ENCODE measurements at places on chromosomes 13 and 19.

DNA sequence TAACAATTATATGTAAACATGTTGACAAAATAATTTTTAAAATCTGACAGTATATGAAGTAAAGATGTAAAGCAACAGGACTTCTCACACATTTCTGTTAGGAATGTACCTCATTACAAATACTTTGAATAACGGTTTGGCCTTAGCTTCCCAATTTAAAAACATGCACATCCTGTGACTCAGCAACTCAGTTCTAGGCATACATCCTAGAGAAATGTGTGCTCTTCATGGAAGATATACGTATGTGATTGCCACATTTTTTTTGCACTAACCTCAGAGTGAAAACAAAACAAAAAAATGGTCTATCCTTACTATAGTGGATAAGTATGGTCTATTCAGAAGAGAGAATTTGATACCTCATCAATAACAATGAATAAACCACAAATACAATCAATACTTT lies 314.6 kb downstream of the LIG4 start:
- H3K4me1 ChIP-seq: no peaks in the 10 kb centered on the region
- H3K36me3 ChIP-seq: no peaks in the 10 kb centered on the region
- no peak overlapping the region for H3K27ac ChIP-seq

DNA sequence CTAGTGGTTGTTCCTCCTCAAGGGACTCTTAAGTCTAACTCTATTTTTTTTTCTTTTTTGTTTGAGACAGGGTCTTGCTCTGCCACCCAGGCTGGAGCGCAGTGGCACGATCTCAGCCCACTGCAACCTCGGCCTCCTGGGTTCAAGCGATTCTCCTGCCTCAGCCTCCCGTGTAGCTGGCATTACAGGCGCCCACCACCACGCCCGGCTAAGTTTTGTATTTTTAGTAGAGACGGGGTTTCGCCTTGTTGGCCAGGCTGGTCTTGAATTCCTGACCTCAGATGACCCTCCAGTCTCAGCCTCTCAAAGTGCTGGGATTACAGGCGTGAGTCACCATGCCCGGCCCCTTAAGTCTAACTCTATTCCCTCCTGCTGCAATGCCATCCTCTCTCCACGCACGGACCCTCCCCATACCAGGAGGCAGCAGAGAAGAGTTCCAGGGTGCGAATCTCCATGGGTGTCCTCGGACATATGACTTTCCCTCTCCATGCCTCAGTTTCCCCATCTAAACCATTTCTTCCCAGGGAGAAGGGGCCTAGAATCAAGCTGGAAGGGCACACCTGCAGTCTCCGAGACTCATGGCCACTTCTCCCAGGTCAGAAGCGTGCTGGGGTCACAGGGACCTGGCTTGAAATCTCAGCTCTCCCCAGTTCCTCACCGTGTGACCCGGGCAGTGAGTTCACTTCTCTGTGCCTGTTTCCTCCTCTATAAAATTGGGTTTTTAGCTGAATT lies 6.0 kb upstream of the BCL3 start:
- H3K4me3 ChIP-seq: no peak overlapping the region
- no peak overlapping the region for H3K27ac ChIP-seq
- no peaks in the 10 kb centered on the region for H3K36me3 ChIP-seq
- no peak for DNase-seq
- peaks cover 27% of the 10 kb centered on the region for H3K27me3 ChIP-seq

DNA sequence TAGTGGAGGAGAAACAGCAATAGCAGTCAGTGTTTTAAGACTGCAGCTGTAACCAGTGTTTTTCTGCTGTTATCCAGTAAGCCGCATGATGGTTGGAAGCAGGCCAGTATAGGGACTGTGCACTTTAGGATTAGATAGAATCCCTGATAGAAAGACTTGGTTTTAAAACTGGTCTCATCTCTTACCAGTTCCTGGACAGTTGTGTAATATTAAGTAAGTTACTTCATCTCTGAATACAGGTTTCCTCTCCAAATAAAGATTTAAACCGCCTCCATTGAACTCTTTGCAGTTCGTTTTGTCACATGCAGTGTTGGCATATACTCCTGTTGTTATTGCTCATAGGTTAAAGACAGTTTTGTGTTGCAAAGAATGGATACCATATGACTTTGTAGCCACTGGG lies 25.6 kb downstream of the URI1 start:
- H3K27me3 ChIP-seq: no peaks in the 10 kb centered on the region
- no peaks in the 10 kb centered on the region for H3K36me3 ChIP-seq
- H3K4me1 ChIP-seq: peaks cover 27% of the 10 kb centered on the region
- no peak for DNase-seq
- H3K4me3 ChIP-seq: no peak overlapping the region

DNA sequence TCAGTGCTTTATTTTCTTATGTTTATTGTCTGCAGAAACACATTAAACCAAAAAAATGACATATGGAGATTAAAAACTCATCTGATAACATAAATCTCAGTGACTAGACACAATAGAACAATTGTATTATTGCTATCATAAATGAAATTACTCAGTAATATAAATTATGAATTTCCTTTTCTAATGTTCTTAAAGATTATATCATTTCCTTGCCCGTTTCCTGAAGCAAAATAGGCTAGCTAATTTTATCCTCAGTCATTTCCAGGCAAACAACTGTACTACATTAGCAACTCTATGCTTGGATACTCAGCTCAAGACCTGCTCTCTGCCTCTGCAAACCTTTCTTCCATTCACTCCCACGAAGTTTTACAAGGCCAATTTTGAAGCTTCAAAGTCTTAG lies 61.2 kb downstream of the RFC3 start:
- DNase-seq: no peak
- no peaks in the 10 kb centered on the region for H3K4me1 ChIP-seq
- H3K36me3 ChIP-seq: no peaks in the 10 kb centered on the region
- no peaks in the 10 kb centered on the region for H3K27me3 ChIP-seq
- no peak overlapping the region for H3K27ac ChIP-seq
- H3K4me3 ChIP-seq: no peak overlapping the region

- no peak overlapping the region for H3K27ac ChIP-seq
- DNase-seq: no peak
- H3K27me3 ChIP-seq: no peaks in the 10 kb centered on the region
- H3K36me3 ChIP-seq: no peaks in the 10 kb centered on the region
These were observed 279.0 kb downstream of the NHLRC3 start for GRCh38 chr13:39317291-39317690.

DNA sequence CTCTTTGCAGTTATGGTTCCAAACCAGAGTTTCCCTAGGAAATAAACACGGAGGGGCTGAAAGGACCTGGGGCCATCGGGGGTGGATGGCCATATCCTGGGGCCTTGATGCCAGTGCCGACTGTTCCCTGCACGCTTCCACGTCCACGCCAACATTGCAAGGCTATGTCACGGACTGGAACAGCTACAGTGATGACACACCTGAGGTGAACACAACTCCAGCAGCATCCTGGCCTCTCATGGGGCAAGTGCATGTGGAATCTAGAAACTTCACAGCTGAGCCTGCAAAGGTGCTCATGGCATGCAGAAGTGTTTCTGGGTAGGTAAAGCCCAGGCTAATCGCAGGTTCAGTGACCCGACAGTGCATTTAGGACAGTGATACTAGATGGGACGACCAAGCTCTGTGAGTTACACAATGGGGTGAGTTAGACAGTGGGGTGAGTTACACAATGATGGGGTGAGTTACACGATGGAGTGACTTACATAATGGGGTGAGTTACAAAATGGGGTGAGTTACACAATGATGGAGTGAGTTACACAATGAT lies 52.0 kb upstream of the GAS6 start:
- no peak for DNase-seq
- no peaks in the 10 kb centered on the region for H3K27me3 ChIP-seq
- H3K27ac ChIP-seq: no peak overlapping the region
- H3K4me3 ChIP-seq: no peak overlapping the region

DNA sequence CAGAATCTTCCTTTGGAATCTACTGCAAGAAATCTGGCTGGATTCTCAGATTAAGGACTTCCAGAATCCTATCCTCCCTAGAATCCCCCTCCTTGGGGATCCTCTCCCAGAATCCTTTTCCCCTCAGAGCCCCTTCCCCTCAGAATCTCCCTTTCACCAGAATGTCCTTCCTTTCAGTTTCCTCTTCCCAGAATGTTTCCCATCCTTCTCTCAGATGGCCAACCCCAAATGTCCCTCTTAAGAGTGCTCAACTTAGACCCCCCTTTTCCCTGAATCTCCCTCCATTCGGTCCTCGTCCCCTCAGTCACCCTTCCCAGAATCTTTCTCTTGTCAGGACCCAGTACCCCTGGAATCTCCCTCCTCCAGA lies 584 bp upstream of the RPS16 start:
- H3K4me3 ChIP-seq: peak overlapping the region; percentile 100
- peaks cover 18% of the 10 kb centered on the region for H3K4me1 ChIP-seq
- no peaks in the 10 kb centered on the region for H3K27me3 ChIP-seq
- peaks cover 34% of the 10 kb centered on the region for H3K36me3 ChIP-seq
- H3K27ac ChIP-seq: peak overlapping the region; percentile 98

DNA sequence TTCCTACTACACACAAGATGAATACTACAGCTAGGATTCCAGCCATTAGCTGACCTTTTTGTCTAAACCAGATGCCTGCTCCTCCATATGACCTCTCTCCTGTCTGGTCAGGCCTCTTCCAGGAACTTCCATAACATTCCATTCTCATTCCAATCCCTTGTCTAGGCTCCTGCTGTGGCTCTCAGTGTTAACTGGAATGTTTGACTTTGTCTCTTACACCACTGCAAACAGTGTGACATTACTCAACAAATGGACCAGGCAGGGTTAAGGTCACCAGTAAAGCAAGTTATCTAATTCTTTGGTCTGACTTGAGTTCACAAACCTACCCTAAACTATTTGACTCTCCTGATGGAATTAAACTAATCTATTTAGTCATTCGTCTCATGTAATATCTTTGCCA lies 2.1 kb upstream of the GPC6 start:
- peak overlapping the region; percentile 2 for H3K4me3 ChIP-seq
- peak; percentile 95 for DNase-seq
- no peaks in the 10 kb centered on the region for H3K36me3 ChIP-seq
- peak overlapping the region; percentile 56 for H3K27ac ChIP-seq
- 0 out of 2 replicates have a peak, but pooled peaks cover under 1% of the 10 kb centered on the region for H3K27me3 ChIP-seq
- peaks cover 28% of the 10 kb centered on the region for H3K4me1 ChIP-seq

- no peaks in the 10 kb centered on the region for H3K27me3 ChIP-seq
- peaks cover 30% of the 10 kb centered on the region for H3K4me1 ChIP-seq
- no peak for DNase-seq
- H3K4me3 ChIP-seq: no peak overlapping the region
These were observed 36.4 kb upstream of the NANOS3 start for GRCh38 chr19:13840305-13841085.

- H3K27me3 ChIP-seq: no peaks in the 10 kb centered on the region
- H3K4me1 ChIP-seq: peaks cover 8% of the 10 kb centered on the region
- H3K4me3 ChIP-seq: no peak overlapping the region
- no peaks in the 10 kb centered on the region for H3K36me3 ChIP-seq
These were observed 78.6 kb upstream of the TM9SF2 start for GRCh38 chr13:99422586-99423220.

DNA sequence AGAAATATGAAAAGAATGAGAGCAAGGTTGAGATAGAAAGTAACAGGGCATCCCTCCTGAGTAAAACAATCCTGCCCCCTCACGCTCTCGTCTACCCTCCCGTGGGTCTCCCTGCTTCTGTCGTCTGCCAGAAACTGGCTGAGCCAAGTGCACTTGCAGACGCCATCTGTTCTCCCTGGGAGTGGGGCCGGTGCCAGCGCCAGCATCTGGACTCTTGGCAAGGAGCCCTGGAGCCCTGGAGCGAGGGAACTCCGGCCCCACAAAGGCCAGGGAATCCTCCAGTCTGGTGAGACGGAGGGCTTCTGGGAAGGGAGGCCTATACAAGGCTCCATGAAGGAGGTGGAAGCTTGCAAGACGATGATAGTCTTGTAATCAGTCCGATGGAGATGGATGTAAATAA lies 2.3 kb upstream of the TMEM91 start:
- DNase-seq: no peak
- no peaks in the 10 kb centered on the region for H3K36me3 ChIP-seq
- H3K4me3 ChIP-seq: no peak overlapping the region

- no peak for DNase-seq
- peaks cover 7% of the 10 kb centered on the region for H3K27me3 ChIP-seq
- H3K27ac ChIP-seq: 0 out of 2 replicates have a peak overlapping the region, but pooled peaks have one; percentile 90
- no peaks in the 10 kb centered on the region for H3K36me3 ChIP-seq
- peak overlapping the region; percentile 96 for H3K4me3 ChIP-seq
These were observed 4.3 kb downstream of the HRC start for GRCh38 chr19:49150944-49151243.

DNA sequence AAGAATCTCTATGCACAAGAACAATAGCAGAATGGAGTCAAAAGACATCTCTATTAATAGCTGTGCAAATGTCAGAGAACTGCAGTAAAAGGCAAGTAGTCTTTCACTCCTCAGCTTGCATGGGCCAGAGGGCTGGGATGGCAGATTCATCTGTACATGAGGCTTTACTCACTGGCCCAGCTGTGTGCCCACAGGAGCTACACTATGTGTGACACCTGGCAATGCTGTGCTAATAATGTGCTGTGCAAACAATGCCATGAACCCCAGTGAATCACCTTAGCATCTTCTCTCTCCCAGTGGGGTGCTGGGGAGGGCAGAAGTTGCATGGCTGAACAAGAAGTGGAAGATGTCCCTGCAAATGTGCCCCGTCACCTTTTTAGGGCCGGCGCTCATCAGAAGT lies 73.1 kb downstream of the KL start:
- no peaks in the 10 kb centered on the region for H3K27me3 ChIP-seq
- DNase-seq: no peak
- peaks cover 15% of the 10 kb centered on the region for H3K4me1 ChIP-seq
- no peak overlapping the region for H3K4me3 ChIP-seq
- no peaks in the 10 kb centered on the region for H3K36me3 ChIP-seq

DNA sequence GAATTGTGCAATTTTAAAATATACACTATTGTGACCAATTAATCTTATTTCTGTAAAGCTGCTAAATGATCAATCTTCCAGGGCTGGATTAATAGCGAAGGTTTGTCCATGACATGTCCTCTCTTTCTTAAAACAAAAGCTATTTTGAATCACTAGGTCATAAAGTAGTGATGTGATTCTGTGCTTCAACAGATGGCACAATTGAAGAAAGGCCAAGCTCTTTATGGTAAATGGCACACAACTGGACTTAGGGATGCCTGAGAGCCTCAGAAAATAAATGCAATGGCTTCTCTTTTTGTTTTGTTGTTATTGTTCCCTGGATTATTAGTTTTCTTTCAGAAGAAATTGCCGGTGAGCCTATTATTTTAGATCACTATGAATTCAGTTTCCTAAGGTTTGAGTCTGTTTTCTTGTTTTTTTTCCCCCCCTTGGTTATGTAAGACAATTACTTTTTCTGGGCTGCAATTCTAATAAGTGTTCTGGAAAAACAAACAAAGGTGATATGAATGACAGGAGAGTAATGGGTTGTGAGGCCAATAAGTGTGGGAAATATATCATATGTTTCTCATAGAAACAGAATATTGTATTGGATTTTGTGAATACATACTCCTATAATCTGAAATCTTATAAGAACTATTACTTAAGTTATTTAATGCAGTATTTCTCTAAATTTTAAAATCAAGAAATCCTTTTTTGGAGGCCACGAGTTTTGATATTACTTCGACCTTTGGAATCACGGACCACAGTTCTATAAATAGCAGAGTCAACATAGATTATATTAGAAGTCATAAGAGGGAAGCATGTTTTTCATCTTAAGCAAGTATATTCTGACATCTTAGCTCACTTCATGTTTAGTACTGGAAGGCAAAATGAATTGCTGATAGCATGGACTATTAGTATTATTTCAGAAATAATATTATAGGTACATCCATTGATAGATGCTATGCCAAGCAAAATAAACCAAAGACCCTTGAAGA lies 16.8 kb downstream of the SLITRK1 start:
- no peak overlapping the region for H3K4me3 ChIP-seq
- no peak for DNase-seq
- peaks cover 10% of the 10 kb centered on the region for H3K4me1 ChIP-seq

Data from GM23338 (cell line).